Type B pancreatic cell (in vitro differentiated cells): ENCODE measurements at places on chromosomes 6 and 20. TPM values are rescaled to one million over a fixed set of nuclear protein-coding genes. Genes with fewer than 3 reads are reported as not detected.
A peak's percentile ranks its signal among the peaks of the same experiment; 100 is the strongest.

GRCh38 chr6:169624785-169625184 is 77.0 kb downstream of the WDR27 start:
- no peak overlapping the region for H3K4me3 ChIP-seq
- no peak for DNase-seq
- H3K36me3 ChIP-seq = peaks cover 26% of the 10 kb centered on the region
- H3K27me3 ChIP-seq = no peaks in the 10 kb centered on the region

The IL17F gene
- total RNA-seq = not detected in 2 replicates

- DNase-seq = no peak
- H3K36me3 ChIP-seq = no peaks in the 10 kb centered on the region
- H3K4me1 ChIP-seq = no peaks in the 10 kb centered on the region
- H3K27ac ChIP-seq = no peak overlapping the region
Measured at GRCh38 chr6:12637960-12638641, 78.5 kb upstream of the PHACTR1 start.

- peaks cover 32% of the 10 kb centered on the region for H3K4me1 ChIP-seq
- H3K4me3 ChIP-seq = no peak overlapping the region
- no peaks in the 10 kb centered on the region for H3K36me3 ChIP-seq
- no peaks in the 10 kb centered on the region for H3K27me3 ChIP-seq
- DNase-seq = no peak
Measured at GRCh38 chr20:14948416-14948815, 611.0 kb upstream of the FLRT3 start.

The PARD6B gene
- 27.7 and 50.0 TPM in 2 replicates for total RNA-seq

DNA sequence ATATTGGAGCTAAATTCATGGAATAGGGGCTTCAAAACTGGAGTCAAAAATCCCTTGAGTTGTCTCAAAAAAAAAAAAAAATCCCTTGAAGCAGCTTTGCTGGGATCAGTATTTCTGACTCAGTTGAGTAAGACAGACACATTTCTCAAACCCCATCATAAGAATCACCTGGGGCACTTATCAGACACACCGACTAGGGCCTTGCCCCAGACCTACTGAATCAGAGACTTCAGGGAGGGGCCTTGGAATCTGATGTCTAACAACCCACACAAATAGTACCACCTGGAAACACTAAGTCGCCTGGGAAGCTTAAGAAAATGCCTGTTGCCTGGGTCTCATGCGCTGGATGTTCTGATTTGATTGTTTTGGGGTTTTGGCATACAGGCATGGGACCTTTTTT is 44.9 kb upstream of the RNF144B start:
- H3K4me1 ChIP-seq = peaks cover 6% of the 10 kb centered on the region
- DNase-seq = no peak
- no peaks in the 10 kb centered on the region for H3K27me3 ChIP-seq
- H3K27ac ChIP-seq = peak overlapping the region; percentile 98

- H3K27me3 ChIP-seq = no peaks in the 10 kb centered on the region
- peaks cover 13% of the 10 kb centered on the region for H3K4me1 ChIP-seq
- no peak overlapping the region for H3K4me3 ChIP-seq
- no peak for DNase-seq
- H3K27ac ChIP-seq = no peak overlapping the region
Measured at GRCh38 chr20:32213870-32214269, 6.2 kb downstream of the POFUT1 start.

DNA sequence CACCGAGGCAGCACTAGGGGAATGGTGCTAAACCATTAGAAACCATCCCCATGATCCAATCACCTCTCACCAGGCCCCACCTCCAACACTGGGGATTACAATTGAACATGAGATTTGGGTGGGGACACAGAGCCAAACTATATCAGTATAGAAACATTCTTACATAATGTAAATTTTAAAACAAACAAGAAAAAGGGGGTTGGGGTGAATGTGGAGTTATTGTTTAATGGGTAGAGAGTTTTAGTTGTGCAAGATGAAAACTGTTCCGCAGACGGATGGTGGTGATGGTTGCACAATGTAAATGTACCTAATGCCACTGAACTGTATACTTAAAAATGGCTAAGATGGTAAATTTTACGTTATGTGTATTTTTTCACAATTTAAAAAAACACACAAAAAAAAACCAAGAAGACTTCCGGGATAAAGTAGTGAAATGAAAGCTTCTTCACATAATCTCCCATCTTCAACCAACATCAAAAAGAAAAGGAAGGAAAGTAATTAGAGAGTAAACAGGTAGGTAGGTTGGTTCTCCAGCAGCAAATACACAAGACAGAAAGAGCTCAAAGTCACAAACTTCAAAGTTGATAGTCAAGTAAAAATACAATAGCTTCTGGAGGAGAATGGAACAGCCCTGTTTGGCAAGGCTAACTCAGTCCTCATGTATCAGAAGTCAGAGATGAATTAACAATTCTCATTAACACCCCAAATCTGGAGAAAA is 16.3 kb downstream of the RARS2 start:
- no peaks in the 10 kb centered on the region for H3K27me3 ChIP-seq
- peaks cover 12% of the 10 kb centered on the region for H3K36me3 ChIP-seq
- peaks cover 21% of the 10 kb centered on the region for H3K4me1 ChIP-seq
- no peak for DNase-seq
- no peak overlapping the region for H3K4me3 ChIP-seq
- no peak overlapping the region for H3K27ac ChIP-seq

DNA sequence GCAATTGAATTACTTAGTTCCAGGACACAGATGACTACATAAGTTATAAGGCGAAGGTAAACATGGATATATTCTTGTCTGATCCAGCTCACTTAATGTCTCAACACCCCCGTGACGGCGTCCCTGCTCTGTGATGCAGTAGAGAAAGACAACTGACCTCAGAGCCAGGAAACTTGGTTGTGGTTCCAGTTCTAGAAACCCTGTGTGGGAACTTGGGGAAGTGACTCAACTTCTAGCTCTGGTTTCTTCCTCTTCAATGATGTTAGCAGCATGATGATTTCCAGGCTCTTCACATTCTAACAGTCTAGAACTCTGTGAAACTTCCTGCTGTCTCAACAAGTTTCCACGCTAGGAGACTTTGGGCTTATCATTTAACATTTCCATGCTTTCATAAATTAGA is 18.4 kb downstream of the LAMA4 start:
- no peak overlapping the region for H3K4me3 ChIP-seq
- H3K27ac ChIP-seq = no peak overlapping the region
- DNase-seq = no peak
- H3K4me1 ChIP-seq = peaks cover 22% of the 10 kb centered on the region

The SNAP25 gene
- 8.1 and 12.5 TPM in 2 replicates for total RNA-seq

GRCh38 chr6:32554116-32554965 is 24.3 kb upstream of the HLA-DRB5 start:
- H3K36me3 ChIP-seq = no peaks in the 10 kb centered on the region
- H3K27me3 ChIP-seq = no peaks in the 10 kb centered on the region
- no peak for DNase-seq
- no peak overlapping the region for H3K27ac ChIP-seq
- H3K4me3 ChIP-seq = no peak overlapping the region

The TRIM40 gene
- total RNA-seq = 0.17 TPM in 1 of 2 replicates, not detected in the other

The GMPR gene
- 1.8 and 3.8 TPM in 2 replicates for total RNA-seq

- no peak for DNase-seq
- no peak overlapping the region for H3K27ac ChIP-seq
- peaks cover 5% of the 10 kb centered on the region for H3K36me3 ChIP-seq
- no peak overlapping the region for H3K4me3 ChIP-seq
- peaks cover 11% of the 10 kb centered on the region for H3K4me1 ChIP-seq
Measured at GRCh38 chr20:10591946-10592521, 81.8 kb downstream of the JAG1 start.

- H3K4me3 ChIP-seq = no peak overlapping the region
- no peak overlapping the region for H3K27ac ChIP-seq
- no peaks in the 10 kb centered on the region for H3K4me1 ChIP-seq
- peaks cover 20% of the 10 kb centered on the region for H3K27me3 ChIP-seq
Measured at GRCh38 chr20:44765091-44765490, 19.4 kb downstream of the KCNK15 start.

DNA sequence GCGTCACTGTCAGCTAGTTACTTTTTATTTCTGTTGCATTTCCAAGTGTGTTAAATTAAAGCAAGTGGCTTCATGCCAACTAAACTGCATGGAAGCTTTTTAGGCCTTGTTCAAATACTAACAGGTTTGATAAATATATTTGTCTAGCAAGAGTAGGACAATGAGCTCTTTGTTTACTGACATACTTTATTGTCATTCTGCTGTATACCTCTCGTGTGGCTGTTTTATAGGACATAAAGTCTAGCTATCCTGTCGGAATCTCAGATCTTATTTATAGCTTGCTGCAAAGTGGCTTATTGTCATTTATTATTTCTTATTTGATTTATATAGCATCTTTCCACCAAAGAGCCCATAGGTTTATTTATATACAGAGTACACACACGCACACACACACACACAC is 711.1 kb downstream of the KIF16B start:
- no peak overlapping the region for H3K27ac ChIP-seq
- H3K36me3 ChIP-seq = no peaks in the 10 kb centered on the region
- no peaks in the 10 kb centered on the region for H3K27me3 ChIP-seq
- DNase-seq = no peak
- H3K4me1 ChIP-seq = no peaks in the 10 kb centered on the region

The SESN1 gene
- 31.1 and 33.3 TPM in 2 replicates for total RNA-seq

DNA sequence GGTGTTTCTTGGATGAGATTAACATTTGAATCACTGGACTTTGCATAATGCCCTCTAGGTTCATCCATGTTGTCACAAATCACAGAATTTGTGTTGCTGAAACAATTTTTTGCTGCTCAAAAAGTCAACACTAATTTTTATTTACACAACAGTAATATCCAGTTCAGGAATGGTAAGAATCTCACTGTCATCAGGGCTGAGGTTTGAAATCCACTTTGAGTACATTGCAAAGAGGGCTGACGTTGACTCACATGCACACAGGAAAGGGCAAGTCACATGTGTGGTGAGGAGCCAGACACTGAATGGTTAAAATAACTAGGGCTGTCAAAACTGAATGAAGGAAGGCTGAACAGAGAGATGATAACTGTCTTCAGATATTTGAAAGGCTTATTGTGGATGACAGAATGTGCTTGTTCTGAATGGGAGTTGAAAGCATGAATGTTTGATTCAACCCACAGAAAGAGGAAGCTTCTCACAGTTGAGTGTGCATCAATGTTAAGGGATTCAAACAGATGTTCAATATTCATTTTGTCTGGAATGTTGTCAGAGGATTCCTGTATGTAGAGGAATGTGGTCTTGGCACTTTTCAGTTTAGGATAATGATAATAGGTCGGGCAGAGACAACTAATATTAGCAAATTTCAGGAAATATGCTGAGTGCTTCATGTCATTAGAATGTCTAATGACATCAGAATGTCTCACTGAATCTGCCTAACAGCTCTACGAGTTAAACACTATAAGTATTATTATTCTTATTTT is 3.6 kb upstream of the ADGRG6 start:
- DNase-seq = no peak
- H3K4me1 ChIP-seq = peaks cover 15% of the 10 kb centered on the region
- peaks cover 4% of the 10 kb centered on the region for H3K36me3 ChIP-seq
- H3K27ac ChIP-seq = peak overlapping the region; percentile 65
- peak overlapping the region; percentile 46 for H3K4me3 ChIP-seq
- peaks cover 25% of the 10 kb centered on the region for H3K27me3 ChIP-seq

DNA sequence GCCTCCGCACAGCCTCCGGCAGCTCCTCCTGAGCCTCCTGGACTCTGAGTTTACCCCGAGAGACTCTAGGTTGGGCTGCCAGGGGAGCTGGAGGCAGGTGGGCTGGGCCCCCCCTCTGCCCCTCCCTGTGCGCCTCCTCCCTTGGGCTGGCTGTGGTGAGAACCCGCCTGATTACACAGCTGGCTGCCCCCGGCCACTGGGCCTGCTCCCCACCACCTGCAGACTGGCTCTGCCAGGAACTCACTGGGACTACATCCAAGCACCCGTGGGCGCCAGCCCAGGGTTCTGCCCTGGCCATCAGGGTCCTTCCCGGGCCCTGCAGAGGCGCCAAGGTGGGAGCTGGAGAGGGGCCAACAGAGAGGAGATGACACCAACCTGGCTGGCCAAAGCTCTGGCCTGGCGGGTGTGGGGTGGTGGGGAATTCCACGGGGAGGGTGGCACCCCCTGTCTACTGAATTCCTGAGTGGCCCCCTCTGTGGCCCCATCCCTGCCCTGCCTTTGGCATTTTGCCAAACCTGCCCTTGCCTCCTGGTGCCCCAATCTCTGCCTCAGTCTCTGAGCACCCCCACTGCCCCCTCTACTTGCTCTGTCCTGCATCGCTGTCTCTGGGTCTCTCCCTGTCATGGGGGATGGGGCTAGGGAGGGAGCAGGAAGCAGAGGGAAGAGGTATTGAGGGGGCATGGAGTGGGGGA is 21.9 kb upstream of the CDH22 start:
- H3K4me3 ChIP-seq = no peak overlapping the region
- H3K36me3 ChIP-seq = no peaks in the 10 kb centered on the region
- DNase-seq = no peak
- H3K4me1 ChIP-seq = peaks cover 14% of the 10 kb centered on the region
- H3K27ac ChIP-seq = no peak overlapping the region

The SLCO4A1 gene
- 2.6 and 5.3 TPM in 2 replicates for total RNA-seq

The PRSS16 gene
- total RNA-seq = 10.5 and 28.9 TPM in 2 replicates

The PRR18 gene
- 0.80 and 1.5 TPM in 2 replicates for total RNA-seq

The MCCD1 gene
- total RNA-seq = not detected in 2 replicates

The C6orf141 gene
- 9.5 and 19.2 TPM in 2 replicates for total RNA-seq

- DNase-seq = no peak
- H3K27me3 ChIP-seq = peaks cover 47% of the 10 kb centered on the region
- no peak overlapping the region for H3K4me3 ChIP-seq
Measured at GRCh38 chr6:41194386-41194785, 6.6 kb downstream of the TREML2 start.

The SLC2A10 gene
- total RNA-seq = 12.3 and 15.8 TPM in 2 replicates

DNA sequence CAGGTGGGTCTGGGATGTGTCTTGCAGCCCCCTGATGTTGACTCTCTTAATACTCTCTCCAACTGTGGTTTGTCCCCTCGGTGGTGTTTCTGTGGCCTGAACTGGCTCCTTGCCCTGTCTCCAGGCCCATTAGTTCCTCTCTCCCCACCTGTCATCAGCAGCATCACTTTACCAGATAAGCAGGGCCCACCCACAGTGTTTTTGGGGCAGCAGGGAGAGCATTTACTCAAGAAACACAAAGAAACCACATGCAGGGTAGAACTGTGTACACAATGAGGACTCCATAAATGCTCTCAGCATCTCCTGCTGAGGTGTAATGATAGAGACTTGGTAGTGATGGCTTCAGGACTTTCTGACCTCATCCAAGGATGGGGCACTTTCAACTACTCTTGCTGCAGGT is 20.2 kb upstream of the MRPS18A start:
- H3K4me1 ChIP-seq = peaks cover 66% of the 10 kb centered on the region
- H3K27ac ChIP-seq = no peak overlapping the region
- H3K36me3 ChIP-seq = no peaks in the 10 kb centered on the region
- peak overlapping the region; percentile 17 for H3K4me3 ChIP-seq
- peaks cover 6% of the 10 kb centered on the region for H3K27me3 ChIP-seq

- H3K27me3 ChIP-seq = peaks cover 13% of the 10 kb centered on the region
- no peak overlapping the region for H3K4me3 ChIP-seq
- peaks cover 4% of the 10 kb centered on the region for H3K4me1 ChIP-seq
Measured at GRCh38 chr20:24407151-24407550, 62.3 kb upstream of the SYNDIG1 start.

DNA sequence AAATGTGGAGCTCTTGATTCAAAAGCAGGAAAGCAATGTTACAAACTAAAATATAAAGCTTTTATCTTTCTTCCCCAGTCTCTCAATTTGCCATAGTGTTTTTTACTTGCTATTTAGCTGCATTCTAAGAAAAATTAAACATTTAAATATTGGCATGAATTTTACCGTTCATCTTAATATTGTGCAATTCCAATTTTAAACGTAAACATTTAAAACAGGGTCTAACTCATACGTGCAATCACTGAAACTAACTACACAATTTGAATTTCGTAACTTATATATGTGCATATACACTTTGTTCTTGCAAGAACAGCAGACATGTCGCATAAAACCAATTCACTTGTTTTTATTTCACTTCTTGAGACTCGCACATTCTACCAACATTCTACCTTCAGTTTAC is 280.8 kb upstream of the QKI start:
- H3K4me1 ChIP-seq = no peaks in the 10 kb centered on the region
- H3K27me3 ChIP-seq = peaks cover 3% of the 10 kb centered on the region
- H3K4me3 ChIP-seq = no peak overlapping the region
